ENCODE measurements at places on chromosomes 7 and 10.

DNA sequence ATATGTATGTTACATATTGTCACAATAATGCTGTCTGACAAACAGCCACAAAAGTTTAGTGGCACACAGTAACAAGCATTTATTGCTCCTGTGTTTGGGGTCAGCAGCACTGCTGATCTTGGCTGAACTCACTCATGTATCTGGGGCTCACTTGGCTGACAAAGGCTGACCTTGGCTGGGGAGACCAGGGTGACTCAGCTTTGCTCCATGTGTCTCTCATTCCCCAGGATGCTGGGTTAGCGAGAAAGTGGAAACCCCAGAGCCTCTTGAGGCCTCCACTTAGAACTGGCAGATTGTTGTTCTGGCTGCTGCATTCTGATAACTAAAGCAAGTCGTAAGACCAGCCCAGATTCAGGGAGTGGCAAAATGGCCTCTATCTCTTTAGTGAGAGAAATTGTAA, 217.3 kb upstream of the HABP2 start:
- no peak for DNase-seq

DNA sequence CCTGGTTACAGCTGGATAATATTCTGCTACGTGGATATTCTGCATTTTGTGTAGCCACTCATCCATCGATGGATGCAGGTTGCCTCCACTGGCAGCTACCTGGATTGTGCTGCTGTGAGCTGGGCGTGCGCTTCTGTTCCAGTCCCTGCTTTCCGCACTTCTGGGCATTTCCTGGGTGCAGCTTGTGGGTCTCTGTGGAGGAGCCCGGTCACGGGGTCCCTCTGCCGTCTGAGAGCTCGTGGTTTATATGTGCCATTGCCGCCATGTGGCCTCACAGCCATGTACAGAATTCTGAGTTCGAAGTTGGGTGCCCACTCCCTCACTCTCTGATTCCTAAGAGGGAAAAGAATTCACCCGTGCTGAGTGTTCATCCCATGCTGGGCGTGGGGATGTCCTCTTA, 38.3 kb downstream of the JAKMIP3 start:
- no peak for DNase-seq

DNA sequence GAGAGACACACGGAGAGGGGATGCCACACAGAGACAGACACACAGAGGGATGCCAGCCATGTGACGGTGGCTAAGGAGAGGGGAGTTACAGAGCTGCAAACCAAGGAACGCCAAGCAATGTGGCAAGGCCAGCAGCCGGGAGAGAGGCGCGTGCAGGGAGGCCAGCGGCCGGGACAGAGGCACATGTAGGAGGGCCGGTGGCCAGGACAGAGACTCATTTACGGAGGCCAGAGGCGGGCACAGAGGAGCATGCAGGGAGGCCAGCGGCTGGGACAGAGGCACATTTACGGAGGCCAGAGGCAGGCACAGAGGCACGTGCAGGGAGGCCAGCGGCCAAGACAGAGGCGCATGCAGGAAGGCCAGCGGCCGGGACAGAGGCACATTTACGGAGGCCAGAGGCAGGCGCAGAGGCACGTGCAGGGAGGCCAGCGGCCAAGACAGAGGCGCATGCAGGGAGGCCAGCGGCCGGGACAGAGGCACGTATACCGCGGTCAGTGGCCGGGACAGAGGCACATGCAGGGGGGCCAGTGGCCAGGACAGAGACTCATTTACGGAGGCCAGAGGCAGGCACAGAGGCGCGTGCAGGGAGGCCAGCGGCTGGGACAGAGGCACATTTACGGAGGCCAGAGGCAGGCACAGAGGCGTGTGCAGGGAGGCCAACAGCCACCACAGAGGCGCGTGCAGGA, 40.4 kb downstream of the INSIG1 start:
- no peak for DNase-seq

- DNase-seq = no peak
These were observed 1005.3 kb upstream of the POT1 start for GRCh38 chr7:125934955-125935354.

- no peak for DNase-seq
These were observed 29.8 kb downstream of the DIP2C start for GRCh38 chr10:659688-660141.

- no peak for DNase-seq
These were observed at the start of gene LRRC4 for GRCh38 chr7:128030654-128031611. Gene LRRC4, minus strand, starts transcription at chr7:128031437. Its CDS starts 797 bp downstream, at chr7:128030640.

DNA sequence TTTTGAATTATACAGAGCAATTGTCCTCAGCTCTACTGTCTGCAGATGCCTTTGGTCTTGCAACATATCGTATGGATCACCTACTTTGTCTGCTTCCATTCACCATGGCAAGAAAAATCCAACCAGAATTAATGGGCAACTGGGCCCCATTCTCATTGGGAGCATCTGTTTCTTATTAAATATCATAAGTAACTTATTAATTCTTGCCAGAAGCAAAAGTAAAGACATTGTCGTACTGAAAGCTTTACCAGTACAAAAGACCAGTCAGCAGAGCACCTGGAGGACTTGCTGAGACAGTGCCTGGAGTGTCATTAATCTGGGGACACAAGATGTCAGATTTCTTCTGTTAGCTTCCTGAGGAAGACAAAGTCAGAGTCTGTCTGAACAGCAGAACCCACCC, 404.5 kb downstream of the INHBA start:
- DNase-seq = no peak

GRCh38 chr7:17207220-17207619, 91.2 kb upstream of the AHR start:
- DNase-seq = peak; percentile 63

- no peak for DNase-seq
These were observed 3.0 kb downstream of the GCC1 start for GRCh38 chr7:127582361-127582760.

DNA sequence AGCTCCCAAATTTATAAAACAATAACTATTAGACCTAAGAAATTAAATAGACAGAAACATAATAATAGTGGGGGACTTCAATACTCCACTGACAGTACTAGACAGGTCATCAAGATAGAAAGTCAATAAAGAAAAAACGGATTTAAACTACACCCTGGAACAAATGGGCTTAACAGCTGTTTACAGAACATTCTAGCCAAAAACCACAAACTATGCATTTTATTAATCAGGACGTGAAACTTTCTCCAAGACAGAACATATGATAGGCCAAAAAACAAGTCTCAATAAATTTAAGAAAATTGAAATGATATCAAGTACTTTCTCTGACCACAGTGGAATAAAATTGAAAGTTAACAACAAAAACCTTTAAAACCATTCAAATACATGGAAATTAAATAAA, 46.4 kb downstream of the ZNF680 start:
- DNase-seq = no peak

- DNase-seq = no peak
These were observed 594 bp downstream of the ZNF503 start for GRCh38 chr10:75400771-75401568.

DNA sequence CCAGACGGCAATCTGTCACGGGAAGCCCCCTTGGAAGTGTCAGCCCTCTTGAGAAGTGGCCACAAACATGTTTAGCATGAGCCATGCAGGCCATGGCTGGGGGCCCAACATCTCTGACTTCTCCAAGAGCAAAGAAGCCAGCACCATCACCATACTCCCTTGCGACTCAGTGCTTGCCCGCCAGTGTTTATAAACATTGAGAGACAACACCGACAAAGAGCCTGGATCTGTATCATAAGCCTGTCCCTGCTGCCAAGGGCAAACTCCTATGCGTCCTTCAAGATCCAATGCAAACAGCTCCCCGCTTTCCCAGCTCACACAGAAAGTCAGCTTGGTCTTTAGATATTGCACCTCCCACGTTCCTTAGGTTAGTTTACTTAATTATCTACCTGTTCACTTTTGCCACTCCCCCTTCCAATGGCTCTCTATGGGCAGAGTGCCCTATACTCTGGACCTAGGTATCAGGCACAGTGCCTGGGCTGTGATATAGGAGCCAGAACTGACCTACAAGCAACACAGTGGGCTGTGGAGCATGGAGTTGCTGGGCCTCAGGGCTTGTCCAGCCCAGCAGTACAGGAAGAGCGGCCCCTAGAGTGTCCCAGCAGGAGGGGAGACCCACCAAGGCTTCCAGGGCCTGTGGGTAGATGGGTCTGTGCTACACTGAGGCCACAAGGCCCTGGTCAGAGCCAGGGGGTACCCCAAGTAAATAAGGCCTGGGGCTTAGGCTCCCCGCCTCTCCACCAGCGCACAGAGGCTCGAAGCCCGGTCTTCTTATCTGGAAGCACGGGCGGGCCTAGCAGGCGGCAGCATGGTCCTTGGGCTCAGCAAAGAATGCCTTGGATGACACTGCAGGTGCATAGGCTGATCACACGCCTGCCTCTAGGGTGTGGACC, 37.7 kb downstream of the CAMK2B start:
- DNase-seq = no peak

DNA sequence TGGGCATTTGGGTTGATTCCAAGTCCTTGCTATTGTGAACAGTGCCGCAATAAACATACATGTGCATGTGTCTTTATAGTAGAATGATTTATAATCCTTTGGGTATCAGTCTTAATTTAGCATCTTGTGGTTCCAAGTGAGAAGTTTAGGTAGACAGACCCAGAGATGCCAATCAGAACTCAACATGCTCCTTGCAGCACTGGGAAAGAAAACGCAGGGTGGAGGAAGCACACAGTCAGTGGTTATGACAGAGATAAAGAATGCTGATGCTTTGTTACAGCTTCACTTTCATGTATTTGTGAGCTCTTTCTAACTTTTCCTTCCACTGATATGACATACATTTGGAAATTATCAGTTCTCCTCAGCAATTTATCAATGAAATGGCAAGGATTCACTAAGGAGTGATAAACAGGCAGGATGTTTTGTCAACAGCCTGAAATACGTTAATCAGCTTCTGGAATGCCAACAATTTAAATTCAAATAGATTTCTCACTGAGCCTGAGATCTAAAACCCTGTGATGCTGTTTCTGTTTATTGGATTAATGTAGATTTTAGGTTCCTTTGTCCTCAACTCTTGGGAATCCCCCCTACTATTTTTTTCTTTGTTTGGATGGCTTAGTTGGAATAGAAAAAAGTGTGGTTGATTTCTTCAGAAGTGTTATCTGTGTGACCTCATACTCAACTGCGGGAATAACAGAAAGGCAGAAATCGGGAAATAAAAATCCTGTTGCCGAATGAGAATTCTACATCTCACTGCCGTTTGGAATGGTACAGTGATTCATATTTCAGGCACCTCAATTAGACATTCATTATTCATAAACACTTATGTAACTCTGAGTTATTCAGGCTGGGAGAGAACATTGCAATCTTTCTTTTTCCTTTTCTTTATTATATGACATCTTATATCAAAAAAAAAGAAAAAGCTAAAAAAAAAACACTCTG, 675.0 kb downstream of the CNTNAP2 start:
- no peak for DNase-seq

DNA sequence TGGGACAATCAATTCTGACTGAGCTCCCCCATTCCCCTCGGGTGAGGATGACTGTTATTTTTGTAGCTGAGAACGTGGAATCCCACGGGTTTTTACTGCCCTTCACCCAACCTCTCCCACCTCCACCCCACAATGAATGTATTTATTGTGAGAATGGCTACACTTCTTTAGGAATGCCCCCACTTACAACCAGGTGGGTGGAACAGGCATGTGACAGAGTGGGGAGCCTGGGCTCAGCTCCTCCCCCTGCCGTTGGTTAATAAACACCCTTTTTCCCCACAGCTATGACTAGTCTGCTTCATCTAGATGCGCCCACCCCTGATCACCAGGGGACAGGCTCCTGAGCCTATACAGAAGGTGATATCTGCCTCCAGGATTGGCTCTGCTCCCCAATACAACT, 2.0 kb downstream of the MRPL43 start:
- DNase-seq = no peak

GRCh38 chr7:105118612-105119600, 104.9 kb downstream of the KMT2E start:
- peak; percentile 11 for DNase-seq

DNA sequence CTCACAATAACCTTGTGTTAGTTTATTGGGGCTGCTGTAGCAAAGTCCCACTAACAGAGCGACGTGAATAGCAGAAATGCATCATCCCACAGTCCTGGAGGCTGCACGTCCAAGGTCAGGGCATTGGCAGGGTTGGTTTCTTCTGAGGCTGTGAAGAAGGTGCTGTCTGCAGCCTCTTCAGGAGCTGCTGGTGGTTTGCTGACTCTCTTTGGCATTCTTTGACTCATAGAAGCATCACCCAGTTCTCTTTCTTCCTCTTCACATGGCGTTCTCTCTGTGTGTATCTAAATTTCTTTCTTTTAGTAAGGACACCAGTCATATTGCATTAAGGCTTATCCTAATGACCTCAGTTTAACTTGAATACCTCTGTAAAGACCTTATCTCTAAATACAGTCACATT, 428.4 kb upstream of the KLF6 start:
- DNase-seq = no peak

- no peak for DNase-seq
These were observed 58.6 kb upstream of the LOXL4 start for GRCh38 chr10:98326621-98327027.

DNA sequence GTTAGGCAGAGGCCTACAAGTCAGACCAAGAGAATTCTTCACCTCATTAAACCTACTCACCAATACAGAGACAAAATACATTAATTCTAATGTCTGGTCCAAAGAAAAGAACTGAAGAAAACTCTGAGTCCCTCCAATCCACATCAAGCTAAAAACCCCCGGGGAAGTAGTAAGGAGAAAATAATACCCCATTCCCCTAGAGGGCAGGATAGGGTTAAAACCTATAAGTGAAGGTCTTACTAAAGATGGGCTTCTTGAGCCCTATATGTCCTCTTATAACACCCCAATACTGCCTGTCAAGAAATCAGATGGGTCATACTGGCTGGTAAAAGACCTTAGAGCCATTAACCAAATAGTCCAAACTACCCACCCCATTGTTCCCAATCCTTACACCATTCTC, 141.3 kb upstream of the TMEM106B start:
- peak; percentile 10 for DNase-seq

DNA sequence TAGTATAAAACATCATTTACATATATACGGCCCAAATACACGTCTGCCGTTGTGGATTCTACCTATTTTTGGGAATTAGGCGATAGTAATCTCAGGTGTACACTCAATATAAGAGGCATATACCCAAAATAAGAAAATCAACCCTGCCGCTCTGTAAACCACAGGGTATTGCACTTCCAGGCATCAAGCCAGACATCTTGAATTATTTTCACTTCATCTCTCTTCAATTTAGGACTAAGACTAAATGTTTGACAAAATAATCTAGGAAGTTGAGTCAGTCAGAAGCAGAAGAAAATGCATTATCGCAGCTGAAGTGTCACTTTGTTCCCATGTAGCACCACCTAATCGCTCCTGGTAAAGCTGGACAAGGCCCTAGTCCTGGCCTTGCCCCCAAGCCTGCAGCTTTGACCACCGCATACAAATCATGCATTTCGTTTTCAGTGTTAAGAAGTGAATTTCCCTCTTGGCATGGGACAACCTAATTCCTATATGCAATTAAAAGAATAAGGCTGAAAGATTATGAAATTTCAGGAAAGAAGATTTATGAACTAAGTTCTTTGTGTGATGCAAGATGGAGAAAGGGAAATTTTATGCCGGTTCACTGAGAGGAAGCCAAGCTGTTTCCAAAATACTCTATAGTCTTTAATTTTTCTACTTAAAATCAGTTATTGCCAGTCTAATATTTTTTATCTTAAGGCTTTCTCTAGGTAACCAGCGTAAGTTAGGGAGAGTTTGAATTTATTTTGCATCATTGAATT, 26.0 kb downstream of the CABCOCO1 start:
- DNase-seq = no peak

GRCh38 chr10:118569241-118569881, 26.1 kb downstream of the PRLHR start:
- DNase-seq = no peak
